ENCODE measurements at places on chromosomes 4 and X.
A peak's percentile ranks its signal among the peaks of the same experiment; 100 is the strongest.

DNA sequence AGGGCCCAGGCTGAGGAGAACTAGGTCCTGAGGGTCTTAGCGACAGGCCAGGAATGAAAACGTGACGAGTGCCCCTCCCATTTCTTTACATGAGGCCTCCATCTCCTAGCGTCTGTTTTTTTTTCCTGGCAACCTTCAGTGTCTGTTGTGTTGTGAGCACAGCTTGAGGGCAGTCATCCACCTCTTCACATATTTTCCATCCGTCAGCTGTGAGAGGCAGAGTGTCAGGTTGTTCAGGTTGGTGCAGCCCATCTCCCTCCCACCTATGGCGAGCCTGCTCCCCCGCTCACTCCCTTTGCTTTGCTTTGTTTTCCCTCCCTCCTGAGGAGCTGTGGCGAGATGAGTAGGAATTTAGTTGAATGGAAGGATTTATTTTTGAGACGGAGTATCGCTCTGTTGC, 51.7 kb upstream of the CHRNA9 start:
- no peak for DNase-seq

DNA sequence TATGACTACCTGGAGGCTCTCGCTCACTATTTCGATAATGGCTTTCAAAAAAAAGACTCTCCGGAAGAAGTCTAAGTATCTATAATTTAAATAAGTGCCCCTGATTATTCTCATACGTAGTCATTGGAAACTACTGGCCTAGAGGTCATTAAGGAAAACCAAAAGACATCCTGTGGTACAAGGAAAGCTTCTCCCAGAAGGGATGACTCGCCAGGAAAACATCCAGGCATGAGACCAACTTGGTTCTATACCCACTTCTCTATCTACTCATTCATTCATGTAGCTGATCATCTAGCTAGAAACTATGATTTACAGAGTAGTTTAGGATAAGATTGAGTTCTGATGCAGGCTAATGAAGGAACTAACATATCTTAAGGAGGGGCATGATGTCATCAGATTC, 37.7 kb downstream of the SOX3 start:
- no peak for DNase-seq

GRCh38 chr4:145484225-145484846, 2.7 kb downstream of the SMAD1 start:
- no peak for DNase-seq

- DNase-seq, result no peak
These were observed 22.3 kb downstream of the EFNB1 start for GRCh38 chrX:68851082-68851481.

- DNase-seq, result no peak
These were observed 368.6 kb upstream of the CPXCR1 start for GRCh38 chrX:88378406-88378805.

DNA sequence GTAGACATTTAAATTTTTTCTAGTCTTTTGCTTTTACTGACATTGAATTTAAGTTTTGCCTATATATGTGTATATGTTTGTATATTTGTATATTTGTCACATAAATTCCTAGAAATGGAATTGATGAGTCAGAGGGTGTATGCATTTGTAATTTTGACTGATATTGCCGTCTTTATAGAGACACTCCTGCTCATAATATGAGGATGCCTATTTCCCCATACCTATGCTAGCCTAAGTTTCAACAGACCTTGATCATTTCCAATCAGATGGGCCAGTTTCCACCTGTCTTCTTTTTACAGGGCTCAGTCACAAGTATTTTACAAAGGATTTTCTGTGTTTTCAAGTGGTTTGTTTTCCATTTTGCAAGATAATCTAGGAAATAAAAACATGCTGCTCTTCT, 10.8 kb downstream of the PDLIM5 start:
- DNase-seq, result no peak

DNA sequence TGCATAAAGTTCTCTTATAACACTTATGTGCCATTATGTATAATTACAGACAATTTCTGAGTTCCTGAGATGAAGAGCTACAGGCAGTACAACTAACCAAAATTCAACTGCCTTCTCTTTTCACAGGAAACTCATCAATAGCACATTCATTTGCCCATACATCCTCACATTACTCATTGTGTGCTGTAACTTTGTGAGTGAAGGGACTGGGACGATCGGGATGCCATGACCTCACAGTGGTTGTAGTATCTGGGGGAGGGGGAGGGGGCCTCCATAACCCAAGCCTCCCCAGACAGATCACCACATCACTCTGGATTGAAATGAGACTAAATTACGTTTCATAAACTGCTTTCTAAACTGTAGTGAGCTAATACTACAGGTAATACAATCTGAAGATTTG, 60.7 kb downstream of the ABCG2 start:
- DNase-seq, result no peak

DNA sequence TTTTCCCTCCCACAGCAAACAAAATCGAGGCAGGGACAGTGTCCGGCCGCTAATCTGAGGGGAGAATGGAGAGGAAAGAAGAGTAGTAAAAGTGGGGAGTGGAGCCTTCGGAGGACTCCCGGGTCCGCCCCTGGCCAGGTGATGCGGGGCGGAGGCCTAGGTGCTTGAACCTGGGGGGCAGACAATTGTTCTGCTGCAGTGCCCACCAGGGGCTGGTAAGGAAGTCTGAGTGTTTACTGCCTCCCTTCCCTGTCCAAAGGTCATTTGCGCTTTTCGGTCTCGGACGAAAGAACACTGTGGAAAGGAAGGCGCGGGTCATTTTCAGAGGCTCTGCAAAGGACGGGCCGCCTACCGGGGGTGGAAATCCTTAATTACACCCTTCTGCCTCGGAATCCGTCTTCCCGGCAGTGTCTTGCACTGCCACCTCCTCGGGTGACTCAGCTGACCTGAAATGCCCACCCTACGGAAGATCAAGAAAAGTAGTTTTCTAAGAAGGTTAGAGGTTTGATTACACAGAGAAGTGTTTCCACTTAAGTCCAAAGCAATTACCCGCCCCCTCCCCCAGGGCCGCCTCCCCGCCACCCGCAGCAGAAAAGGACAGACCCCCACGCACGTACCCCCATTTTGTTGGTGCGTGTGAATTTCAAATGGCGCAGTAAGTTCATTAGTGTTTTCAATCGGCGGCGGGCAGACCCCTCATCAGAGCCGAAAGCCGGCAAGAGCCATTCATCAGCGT, 99.9 kb upstream of the TENM3 start:
- DNase-seq, result no peak

GRCh38 chrX:3370656-3371055, 24.2 kb upstream of the MXRA5 start:
- DNase-seq, result no peak

GRCh38 chr4:22014222-22014741, 65.7 kb upstream of the KCNIP4 start:
- DNase-seq, result no peak

DNA sequence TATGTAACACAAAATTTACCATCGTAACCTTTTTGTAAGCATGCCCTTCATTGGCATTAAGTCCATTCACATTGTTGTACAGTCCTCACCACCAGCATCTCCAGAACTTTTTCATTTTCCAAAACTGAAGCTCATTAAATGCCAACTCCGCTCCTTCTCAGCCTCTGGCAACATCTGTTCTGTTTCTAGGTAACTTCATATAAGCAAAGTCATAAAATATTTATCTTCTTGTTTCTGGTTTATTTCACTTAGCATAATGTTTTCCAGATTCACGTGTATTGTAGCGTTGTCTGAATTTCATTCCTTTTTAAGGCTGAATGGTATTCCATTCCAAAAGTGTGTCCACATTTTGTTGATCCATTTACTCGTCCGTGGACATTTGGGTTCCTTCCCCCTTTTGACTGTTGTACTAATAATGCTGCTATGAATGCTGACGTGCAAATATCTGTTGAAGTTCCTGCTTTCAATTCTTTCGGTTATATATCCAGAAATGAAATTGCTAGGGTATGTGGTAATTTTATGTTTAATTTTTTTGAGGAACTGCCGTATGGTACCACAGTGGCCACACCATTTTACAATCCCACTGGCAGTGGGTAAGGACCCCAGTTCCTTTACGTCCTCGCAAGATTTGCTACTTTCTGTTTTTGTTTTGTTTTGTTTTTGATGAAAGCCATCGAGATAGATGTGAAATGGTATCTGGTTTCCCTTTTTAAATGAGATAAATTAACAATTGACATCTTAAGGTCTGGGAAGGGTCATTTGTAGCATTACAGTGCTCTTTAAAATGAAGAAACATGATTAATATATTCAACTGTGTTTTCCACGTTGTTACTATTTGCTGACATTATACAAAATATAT, 63.4 kb downstream of the PTTG2 start:
- DNase-seq, result no peak

GRCh38 chr4:6087669-6088341, 69.6 kb upstream of the C4orf50 start:
- peak; percentile 42 for DNase-seq

GRCh38 chr4:142845293-142846107, 601 bp downstream of the INPP4B start:
- no peak for DNase-seq

- no peak for DNase-seq
These were observed 71.2 kb downstream of the SLC10A7 start for GRCh38 chr4:146450524-146450923.

DNA sequence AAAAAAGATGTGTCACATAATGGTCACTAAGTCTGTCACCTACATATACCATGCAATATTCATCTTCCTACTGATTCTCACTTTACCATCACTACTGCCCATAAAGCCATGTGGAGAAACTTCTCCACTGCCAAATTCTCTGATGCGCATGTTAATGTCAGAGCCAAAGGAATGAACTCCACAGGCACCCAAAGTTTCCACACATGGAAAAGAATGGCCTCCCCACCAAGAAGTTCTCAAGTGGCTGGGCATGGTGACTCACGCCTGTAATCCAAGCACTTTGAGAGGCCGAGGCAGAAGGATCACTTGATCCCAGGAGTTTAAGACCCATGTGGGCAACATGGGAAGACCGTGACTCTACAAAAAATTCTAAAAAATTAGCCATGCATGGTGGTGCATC, 43.8 kb upstream of the UGDH start:
- DNase-seq, result no peak

DNA sequence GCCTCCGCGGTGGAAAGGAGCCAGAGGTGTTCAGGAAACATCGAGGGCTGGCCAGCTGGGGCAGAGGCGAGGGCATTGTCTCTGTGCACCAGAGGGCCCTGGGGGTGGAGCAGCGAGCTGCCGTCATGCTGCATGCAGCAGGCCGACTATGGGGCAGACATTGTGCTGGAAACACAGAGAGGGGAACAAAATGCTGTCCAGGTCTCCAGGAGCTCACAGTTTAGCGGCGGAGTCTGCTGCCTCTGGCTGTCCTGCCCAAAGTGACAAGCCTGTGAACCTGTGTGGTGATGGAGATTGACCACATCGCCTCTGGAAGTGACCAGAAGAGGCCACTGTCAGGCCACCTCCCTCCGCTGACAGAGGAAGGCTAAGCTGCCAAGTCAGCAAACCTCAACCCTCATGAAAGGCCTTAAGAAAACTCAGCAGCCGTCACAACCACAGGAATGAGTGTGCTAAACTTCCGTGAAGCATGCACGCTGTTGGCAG, 20.1 kb upstream of the SASH3 start:
- DNase-seq, result no peak

DNA sequence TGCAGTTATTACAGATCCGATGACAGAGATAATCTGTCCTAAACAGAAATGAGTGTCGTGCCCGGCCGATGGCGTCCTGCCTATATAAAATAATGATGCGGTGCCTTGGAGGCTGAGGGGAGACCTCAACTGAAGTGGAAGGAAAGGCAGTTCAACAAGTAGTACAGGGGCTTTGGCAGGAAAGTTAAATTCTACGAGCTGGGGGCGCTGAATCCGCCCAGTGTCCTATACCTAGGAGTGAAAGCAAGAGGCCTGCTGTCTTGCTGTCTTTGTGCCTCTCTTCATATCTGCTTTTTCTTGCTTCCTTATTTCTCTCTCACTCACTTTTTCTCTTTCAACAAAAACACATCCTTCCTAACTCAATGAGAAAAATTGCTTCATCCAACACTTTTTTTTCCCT, 82.2 kb upstream of the PRPS2 start:
- no peak for DNase-seq

DNA sequence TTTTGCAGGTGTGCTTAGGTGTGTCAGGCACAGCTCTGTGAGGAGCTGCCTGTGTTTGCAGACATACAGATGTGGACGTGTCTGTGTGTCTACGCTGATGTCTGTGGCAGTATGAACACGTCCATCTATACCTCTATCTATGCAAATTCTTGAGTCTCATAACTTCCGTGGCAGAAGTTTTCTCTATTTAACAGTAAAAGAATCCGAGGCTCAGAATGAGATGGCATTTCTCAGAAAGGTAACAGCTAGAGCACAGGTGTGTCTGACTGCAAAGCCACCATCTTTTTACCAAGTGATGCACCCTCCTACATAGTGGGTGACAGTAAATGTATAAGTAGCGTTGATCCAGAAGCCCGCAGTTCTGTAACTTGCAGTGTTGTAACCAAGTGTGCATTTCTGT, 39.9 kb upstream of the CYP4V2 start:
- DNase-seq, result no peak

GRCh38 chr4:47839259-47839658, 1.4 kb upstream of the CORIN start:
- DNase-seq, result no peak

GRCh38 chr4:132276185-132276584, 872.9 kb upstream of the PCDH10 start:
- no peak for DNase-seq

DNA sequence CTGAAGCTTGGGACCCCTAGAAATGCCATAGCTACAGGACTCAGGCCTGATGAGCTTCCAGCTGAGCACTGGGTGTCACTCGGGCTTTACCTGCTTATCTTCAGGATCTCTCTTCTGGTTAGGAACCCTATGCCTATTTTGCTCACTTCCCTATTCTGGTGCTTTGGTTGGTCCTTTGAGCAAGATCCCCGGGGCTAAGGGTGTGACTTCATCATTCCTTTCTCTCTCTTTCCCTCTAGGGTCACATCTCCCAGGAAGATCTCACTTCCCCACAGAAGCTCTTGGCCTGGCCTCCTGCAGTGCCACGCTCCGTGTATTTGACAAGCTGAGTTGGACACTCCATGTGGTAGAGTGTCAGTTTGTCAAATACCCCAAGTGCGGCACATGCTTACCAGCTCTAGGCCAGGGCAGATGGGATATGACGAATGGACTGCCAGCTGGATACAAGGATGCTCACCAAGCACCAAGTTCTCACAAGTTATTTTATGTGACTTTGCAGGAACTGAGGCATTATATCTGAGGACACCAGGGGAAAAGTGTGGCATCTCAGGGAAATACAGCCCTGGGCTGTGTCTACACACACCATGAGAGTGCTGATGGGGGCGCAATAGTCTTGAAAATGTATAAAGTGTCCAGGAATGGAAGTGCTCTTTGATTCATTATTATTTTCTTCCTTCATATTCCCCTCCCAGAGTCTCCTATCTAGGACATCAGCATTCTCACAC, 21.1 kb downstream of the VSIG4 start:
- no peak for DNase-seq

DNA sequence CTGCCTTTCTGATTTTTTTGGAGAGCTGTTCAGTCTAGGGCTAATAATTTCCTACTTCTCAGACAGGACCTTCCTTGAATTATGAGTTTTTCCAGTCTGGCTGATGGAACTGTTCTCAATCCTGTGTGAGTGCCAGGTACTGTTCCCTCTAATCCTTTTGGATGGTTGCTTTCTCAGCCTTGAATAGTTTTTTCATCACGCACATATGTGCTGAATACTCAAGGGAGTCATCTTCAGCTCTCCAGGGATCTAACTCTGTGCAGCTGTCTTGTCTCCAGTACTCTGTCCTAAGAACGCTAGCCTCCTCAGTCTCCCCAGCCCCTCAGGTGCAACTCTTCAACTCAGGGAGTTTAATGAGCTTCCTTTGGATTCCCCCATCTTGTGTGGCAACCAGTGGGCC, 93.2 kb downstream of the GASK1B start:
- no peak for DNase-seq

Measured in NCI-H2029 treated with DMSO at 0.1 percent for 48 hours (cell line).